ENCODE measurements at places on chromosomes 6 and 20.

DNA sequence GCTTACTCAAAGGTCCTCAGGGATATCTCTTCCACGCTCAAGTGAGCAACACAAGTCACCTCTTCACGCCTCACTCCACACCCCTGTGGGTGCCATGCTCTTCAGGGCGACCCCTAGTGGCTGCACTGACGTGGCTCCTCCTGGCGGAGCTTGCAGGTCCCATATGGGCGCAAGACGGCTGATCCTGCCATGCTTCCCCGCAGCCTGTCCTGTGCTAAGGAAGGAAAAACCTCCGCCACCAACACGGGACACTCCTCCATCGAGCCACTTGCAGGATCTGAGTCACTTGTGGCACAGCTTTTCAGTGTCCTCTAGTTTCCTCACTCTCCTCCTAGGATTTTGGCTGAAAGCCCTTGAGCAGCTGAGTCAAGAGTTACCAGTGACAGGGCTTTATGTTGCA is 90.7 kb downstream of the KHDC1L start:
- no peak for DNase-seq

DNA sequence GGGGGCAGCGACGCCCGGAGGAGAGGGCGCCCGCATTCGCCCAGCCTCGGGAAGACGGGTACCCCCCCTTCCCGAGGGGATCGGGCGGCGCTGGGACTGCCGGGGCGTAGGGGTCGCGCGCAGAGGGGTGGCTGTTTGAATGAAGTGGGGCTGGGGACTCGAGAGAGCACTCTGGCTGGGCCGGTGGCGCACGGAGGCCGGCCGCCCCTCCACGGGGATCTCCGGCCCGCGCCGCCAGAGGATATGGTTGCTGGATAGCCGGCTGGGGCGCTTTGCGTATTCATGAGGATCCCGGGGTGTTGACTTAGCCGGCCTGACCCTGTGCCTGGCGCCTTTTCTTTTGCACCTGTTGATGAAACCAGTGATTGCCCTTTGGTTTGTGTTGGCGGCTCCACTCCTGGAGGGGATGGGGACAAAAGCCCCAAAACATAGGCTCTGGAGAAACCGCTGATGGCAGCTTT is 469 bp downstream of the SYNJ2 start:
- DNase-seq, result peak; percentile 30

DNA sequence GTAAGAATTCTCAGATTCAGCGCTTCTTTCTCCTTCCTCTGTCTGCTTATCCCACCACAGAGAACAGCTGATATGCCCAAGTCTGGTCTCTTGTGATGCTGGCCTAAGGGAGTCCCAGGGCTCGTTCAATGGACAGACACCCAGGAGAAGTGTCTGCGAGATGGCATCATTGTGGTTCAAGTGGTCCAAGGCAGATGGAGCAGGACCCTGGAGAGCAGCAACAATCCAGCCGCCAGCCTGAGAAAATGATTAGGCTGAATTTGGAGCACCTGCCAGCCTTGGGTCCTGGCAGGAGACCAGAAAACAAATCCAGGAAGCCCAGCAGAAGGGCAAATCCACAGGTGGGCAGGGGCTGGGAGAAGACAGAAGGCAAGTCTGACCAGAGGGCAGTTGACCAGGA is 145.8 kb downstream of the PTPRT start:
- DNase-seq, result no peak

GRCh38 chr6:163487606-163488005 is 73.1 kb downstream of the QKI start:
- DNase-seq, result no peak

- peak; percentile 38 for DNase-seq
Measured at GRCh38 chr20:346640-347316, at the start of gene NRSN2. TSS of gene NRSN2 (plus strand) at chr20:347111. CDS start at chr20:349644, 2,533 bp downstream.

DNA sequence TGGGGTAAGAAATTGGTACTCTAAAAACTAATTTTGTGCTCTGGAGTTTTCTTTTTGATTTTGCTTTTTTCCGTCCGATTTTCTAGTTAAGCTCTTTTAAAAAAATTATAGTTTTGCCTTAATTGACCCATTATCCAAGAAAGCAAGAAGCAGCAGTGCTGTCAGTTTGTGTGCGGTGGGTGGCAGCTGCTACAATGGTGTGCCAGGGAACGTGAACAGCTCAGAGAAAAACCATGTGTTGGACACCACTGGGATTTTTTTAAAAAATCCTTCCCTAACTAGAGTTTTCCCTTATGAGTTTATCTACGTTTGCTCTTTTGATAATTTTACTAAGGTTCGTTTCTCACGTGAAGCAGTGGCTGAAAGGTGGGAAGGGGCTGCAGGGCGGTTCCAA is 8.0 kb downstream of the MAP3K5 start:
- DNase-seq, result no peak

DNA sequence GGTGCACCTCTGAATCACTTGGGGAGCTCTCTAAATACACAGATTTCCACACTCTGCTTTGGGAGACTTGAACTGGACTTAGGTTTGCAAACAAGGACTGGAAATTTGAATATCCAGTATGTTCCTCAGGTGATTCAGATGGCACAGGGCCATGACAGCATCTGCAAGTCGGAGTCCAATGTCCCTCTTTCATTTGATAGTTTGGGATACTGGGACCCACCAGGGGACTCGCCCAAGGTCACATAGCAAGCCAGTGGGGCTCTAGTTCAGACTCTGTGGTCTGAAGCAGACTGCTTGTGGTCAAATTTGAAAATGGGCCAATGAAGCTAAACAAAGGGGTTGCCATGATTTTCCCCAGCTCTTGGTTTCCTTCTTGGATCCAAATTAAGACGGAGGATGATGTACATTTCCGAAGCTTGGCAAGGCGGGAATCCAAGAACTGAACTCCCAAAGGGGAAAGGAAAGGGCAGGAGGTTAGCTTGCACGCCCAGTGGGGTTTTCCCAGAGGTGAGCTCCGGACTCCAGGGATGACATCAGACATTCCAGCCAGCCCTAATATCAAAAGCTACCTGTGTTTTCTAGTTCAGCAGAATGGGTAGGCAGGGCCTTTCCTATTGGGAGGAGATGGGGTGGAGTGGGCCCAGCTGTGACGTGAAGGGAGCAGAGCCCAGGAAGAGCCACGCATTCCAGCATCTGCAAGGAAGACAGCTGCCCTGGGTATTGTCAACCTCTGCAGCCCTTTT is 3.4 kb upstream of the SYS1 start:
- DNase-seq, result no peak

DNA sequence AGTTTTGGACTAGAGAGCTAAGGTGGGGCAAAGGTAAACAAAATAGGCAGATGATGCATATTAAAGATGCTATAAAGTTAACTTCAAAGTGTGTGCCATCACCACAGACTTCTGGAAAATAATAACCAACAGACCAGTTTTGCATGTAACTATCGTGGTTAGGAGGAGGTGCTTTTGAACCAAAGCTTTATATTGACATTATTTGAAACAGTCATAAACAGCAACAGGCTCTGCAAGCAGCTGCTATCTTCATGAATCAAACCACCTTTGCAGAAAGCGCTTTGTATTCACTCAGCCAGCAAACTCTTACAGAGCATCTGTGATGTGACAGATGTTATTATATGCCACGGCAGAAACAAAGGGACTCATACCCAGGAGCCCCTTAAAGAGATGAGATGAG is 81.9 kb downstream of the CRYBG1 start:
- DNase-seq, result no peak

DNA sequence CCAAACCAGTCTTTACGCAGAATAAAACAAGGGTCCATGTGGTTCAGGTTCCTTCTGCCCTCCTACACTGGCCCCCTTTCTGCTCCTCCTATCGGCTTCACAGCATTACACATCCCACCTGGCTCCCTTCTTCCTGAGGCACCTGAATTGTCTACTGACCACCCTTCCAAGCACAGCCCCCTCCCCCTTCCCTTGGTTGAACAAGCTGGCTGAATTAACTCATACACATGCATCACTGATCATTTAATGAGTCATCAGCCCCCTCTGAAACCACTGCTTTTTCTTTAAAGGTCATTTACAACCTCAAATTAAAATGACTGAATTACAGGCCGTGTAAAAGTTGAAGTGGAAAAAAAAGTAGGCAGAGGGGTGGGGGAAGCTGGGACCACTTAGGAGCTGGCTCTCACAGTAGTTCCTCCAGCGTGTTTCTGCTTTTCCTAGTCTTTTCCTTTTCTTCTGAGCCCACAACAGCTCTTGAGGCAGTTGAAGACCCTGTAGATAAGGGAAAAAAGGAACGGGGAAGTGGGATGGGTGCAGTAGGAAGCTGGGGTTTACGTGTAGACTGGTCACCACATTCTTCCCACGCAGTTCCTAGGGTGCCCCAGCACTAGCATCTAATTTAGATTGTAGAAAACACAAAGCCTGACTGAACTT is 67.6 kb downstream of the FYN start:
- DNase-seq, result peak; percentile 66
